T-helper 17 cell (primary cell): ENCODE measurements at places on chromosomes 7 and 10.

DNA sequence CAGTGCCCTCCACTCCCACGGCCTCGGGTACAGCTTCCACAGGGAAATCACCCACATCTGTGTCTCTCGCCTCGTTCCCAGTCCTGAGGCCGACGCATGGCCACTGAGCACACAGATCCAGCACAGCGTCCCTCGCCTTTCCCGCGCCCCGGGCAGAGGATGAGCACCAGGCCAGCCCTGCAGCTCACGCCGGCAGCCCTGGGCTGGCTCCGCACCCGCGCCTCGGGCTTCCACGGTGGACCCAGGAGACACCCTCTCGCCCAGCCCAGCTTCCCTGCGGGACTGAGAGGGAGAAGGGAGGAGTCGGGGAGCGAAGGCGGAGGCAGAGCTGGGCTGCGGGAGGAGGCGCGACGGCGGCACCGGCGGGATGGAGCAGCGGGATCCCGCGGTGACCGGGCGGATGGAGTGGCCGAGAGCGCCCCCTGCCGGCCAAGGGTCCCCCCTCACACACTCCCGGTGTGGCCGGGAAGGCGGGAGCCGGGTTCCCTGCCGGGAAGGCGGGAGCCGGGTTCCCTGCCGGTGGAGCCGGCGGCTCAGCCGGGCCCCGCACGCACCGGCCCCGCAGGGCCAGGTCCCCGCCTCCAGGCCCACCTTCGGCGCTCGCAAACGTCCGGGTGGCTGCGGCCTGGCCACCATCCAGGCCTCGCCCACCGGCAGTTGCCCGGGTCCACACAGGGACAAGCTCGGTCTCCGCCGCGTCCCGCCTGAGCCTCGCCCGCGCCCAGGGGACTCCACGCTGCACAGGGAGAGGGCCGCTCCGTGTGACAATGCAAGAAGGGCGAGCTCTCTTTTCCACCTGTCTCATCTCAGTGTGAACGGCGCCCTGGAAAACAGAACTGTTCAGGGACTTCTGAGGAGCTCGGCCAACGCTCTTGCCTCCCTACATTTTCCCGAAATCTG is 110.3 kb upstream of the LANCL2 start:
- DNase-seq: peak; percentile 49

DNA sequence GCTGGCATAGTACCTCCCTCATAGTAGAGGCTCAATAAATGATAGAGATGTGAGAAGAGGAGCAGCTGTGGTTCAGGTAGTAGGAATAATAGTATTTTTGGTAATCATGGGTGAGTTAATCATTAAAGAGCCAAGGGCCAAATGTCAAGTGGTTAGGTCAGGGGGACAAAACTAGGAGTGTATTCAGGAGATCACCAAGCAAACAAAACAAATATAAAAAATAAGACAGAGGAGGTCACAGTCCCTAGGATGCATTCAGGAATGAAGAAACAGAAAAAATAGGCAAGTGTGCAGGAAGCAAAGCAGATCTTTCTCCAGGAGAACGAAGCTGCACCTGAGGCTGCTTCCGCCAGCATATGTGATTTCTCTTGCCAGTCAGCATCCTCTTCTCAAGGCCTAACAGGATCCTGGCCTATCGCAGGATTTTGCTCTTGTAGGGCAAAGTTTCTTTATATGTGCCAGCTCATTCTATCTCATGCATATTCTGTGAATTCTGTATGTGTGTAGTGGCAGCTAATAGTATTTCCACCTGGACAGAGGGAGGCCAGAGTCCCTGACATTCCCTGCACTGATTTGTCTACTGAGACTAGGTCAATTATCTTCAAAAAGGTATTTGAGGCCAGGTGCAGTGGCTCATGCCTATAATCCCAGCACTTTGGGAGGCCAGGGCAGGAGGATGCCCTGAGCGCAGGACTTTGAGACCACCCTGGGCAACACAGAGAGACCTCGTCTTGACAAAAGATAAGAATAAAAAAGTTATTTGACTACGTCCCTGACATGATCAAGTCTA is 82.7 kb downstream of the AKR1D1 start:
- no peak for DNase-seq

GRCh38 chr7:132145466-132145865 is 430.8 kb downstream of the PLXNA4 start:
- DNase-seq: no peak

DNA sequence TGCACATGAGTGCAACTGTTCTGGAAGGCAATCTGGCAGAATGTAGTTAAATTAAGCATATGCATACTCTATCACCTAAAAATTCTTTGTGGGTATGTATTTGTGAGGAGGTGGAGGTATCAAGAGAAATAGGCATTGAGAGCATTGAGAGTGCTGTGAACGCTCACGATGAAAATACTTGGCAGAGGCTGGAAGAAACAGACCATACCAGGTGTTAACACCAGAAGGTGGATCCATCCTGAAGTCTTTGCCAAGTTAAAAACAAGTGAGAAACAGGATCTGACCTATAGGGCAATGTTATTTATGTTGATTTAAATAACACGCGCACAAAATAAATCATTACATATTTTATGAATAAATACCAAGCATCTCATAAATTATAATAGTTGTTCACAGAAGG is 311.6 kb downstream of the PCLO start:
- DNase-seq: no peak

- no peak for DNase-seq
These were observed 129.4 kb upstream of the SHH start for GRCh38 chr7:155941688-155942087.

GRCh38 chr10:21995557-21995956 is 8.0 kb downstream of the DNAJC1 start:
- DNase-seq: no peak

GRCh38 chr7:93835702-93836101 is 54.9 kb downstream of the TFPI2 start:
- DNase-seq: no peak

DNA sequence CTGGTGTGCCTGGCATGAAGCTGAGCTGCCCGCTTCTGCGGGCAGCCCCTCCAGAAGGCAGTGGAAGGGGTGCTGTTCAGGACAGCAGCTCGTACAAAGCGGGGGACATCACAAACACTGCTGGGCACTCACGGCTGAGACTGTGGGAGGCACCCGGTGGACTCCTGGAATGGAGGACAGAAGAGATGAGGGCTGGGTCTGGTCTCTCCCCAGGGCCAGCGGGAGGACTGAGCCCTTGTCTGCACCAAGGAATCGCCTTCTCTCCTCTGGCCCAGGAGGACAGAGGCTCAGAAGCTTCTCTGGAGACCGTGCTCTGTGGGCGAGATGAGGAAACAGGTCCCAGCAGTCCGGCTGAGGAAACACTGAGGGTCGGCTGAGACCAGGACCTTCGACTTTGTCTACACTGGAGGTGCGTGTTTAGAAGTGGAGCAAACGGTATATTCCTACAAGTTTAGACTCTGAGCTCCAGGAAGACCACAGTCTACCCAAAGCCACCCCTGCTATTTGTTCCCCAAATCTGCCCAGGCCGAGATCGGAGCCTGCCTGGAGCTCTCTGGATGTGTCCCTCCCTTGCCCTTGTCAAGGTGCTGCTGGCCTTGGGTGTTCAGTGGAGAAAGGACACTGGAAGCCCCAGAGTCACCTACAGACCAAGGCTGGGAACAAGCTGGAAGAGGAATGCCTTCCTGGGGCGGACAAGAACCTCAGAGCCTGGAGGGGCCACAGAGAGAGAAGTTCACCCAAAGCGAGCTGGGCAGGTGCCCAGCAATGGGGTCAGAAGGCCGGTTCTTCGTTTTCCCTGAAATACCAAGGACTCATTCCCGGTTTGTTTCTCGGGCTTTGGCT is 12.9 kb upstream of the INPP5A start:
- no peak for DNase-seq

DNA sequence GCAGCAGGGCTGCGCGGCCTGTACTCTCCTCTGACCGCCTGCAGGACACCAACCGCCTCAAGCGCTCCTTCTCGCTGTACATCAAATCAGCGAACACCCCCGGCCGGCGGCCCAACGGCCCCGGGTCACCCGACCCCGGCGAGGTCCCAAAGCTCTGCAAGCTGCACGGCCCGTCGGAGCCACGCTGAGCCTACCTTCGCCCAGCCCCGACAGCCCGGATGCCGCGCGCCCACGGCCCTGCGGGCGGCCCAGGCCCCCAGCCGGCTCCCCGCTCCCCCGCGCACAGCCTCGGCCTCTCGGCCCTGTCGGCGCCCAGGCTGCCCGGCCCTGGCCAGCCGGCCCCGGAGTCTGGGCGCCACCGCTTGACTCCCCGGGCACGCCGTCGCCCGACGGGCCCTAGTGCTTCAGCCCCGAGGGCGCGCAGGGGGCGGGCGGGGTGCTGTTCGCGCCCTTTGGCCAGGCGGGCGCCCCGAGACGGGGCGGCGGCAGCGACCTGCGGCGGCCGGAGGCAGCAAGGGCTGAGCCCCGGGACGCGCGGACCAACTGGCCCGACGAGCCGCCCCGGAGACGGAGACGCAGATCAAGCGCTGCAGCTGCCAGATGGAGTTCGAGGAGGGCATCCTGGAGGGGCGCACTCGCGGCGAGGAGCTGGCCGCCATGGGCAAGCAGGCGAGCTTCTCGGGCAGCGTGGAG is 11.1 kb upstream of the SEC24C start:
- DNase-seq: no peak

DNA sequence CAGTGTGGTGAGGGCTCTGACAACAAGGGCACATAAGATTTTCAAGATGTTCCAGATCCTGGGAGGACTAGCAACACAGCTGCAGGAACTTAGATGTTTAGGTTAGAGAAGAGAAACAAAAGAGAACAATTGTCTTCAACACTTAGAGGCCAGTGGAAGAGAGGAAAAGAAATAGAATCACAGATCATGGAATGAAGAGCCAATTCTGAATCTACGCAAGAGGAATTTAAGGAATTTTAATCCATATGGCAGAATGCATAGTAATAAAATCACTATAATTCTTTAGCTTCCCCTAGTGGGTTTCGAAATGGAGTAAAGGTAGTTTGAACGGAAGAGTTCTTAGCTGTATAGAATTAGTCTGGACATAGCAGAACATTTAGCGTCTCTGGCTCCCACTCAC is 114.6 kb upstream of the LRRTM3 start:
- DNase-seq: no peak

DNA sequence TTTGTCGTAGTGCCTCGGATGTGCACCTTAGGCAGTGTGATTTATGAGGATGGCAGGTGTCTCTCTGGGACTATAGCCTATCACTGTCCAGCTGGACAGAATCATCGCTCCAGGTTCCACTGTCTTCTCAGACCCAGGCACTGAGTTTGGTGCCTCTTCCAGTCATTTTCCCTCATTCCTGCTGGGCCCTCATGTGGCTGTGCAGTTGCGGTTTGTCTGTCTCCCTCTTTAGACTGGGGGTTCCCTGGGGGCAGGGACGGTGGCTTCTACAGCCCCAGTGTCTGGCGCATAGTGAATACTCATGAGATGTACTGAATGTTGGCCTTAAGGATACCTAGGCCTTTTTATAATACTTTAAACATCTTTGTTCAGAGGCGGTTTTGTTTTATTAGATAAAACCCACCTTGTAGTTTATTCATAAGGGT is 28.9 kb downstream of the CCM2 start:
- no peak for DNase-seq

DNA sequence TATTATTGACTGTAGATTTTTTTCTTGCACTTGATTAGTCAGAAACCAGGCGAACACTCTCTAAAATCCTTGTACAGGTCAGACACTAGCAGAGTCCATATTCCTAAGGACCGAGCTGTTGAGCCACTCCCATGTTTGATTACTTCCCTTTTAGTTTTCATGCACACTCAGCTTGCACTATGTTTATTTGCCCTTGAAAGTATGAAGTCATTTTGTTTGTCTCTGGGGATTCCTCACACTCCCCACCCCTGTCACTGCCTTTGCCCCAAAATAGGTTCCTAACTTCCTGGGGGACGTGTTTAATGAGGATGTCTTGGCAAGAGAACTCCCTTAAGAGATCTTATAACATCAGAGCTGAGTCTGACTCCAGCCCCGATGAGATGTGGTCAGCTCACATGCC is 182.1 kb downstream of the EVX1 start:
- DNase-seq: no peak

- DNase-seq: no peak
These were observed 16.9 kb downstream of the DYDC2 start for GRCh38 chr10:80373502-80373901.

- no peak for DNase-seq
These were observed 311.9 kb downstream of the LRMDA start for GRCh38 chr10:75743291-75743778.

GRCh38 chr7:24778543-24779282 is 21.4 kb upstream of the GSDME start:
- DNase-seq: no peak

- DNase-seq: no peak
These were observed 8.0 kb downstream of the DGKI start for GRCh38 chr7:137838706-137839315.

DNA sequence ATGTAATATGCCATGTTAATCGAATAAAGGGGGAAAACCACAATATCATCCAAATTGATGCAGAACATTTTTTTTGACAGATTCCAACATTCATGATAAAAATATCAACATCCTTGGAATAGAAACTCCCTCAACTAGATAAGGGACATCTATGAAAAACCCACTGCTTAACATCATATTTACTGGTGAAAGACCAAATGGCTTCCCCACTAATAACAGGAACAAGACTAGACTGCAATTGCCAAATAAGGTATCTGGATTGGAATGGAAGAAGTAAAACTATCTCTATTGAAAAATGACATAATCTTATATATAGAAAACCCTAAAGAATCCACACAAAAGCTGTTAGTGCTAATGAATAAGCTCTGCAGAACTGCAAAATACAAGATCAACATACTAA is 27.8 kb downstream of the SMURF1 start:
- no peak for DNase-seq

GRCh38 chr10:1474376-1475097 is 262.8 kb downstream of the ADARB2 start:
- no peak for DNase-seq

GRCh38 chr7:27804139-27804538 is 64.2 kb downstream of the TAX1BP1 start:
- DNase-seq: no peak

- DNase-seq: no peak
These were observed 2.7 kb downstream of the TMEM176A start for GRCh38 chr7:150803161-150803860.

- DNase-seq: no peak
These were observed 50.4 kb downstream of the ADD3 start for GRCh38 chr10:110058212-110058611.
